HT-29 (cell line): ENCODE measurements at places on chromosomes 5 and 9.

DNA sequence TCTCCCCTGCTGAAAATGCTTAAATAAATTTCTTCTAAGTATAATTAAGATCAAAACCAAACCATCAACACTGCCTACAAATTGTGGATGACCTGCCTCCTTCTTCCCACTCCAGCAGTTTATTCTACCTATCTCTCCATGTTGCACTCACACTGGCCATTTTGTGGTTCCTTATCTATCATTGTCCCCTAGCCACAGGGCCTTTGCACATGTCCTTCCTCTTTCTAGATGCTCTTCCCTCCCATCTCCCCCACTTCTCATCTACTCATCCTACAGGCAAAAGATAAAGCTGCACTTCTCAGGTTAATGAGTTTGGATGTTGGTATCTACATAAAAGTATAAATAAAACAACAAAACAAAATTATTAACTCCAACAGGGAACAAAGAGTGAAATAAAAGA lies 70.6 kb upstream of the CCNG1 start:
- DNase-seq: no peak

- no peak for DNase-seq
Measured at GRCh38 chr5:10849278-10849677, 88.2 kb upstream of the DAP start.

GRCh38 chr9:113621309-113621791 lies 157.8 kb downstream of the RGS3 start:
- DNase-seq: no peak

- no peak for DNase-seq
Measured at GRCh38 chr9:32986971-32987370, 14.5 kb downstream of the APTX start.
